Stimulated activated effector memory CD8-positive, alpha-beta T cell treated with anti-CD3 and anti-CD28 coated beads, Interleukin-12 subunit alpha, Interleukin-12 subunit beta, amount 100 ng/mL, for 72 hours (primary cell): ENCODE measurements at places on chromosomes 4 and X.

DNA sequence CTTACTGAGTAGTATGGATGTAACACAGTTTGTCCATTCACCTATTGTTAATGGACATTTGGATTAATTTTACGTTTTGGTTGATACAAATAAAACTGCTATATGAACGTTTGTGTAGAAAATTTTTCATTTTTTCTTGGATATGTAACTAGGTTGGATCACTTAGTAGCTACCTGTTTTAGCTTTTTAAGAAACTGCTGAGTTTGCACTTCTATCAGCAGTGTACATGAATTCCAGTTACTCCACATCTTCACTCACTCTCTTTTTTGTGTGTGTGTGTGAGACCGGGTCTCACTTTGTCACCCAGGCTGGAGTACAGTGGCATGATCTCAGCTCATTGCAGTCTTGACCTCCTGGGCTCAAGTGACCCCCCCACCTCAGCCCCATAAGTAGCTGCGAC lies 15.4 kb downstream of the LARP1B start:
- no peak for DNase-seq

- no peak for DNase-seq
These were observed 216.9 kb downstream of the PTTG2 start for GRCh38 chr4:38177035-38177546.

DNA sequence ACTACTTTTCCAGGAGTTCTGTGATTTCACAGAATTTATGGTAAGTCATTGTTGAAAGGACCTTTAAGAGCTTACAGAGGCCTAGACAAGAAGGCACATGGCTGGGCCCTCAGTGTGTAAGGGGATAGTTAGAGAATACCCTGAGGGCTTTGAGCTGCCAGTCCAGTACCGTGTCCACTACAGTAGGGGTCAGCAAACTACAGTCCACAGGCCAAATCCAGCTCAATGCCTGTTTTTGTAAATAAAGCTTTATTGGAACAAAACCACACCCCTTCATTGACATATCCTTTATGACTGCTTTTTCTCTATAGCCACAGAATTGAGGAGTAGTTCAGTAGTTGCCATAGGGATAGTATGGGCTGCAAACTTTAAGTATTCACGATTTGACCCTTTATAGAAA lies 176.2 kb downstream of the MID1 start:
- no peak for DNase-seq

GRCh38 chrX:47607091-47607490 lies 12.6 kb downstream of the SYN1 start:
- no peak for DNase-seq
